Suppressor macrophage (primary cell): ENCODE measurements at places on chromosomes 2 and 18.

GRCh38 chr2:112541315-112542122 lies 746 bp upstream of the POLR1B start:
- peak; percentile 80 for DNase-seq

DNA sequence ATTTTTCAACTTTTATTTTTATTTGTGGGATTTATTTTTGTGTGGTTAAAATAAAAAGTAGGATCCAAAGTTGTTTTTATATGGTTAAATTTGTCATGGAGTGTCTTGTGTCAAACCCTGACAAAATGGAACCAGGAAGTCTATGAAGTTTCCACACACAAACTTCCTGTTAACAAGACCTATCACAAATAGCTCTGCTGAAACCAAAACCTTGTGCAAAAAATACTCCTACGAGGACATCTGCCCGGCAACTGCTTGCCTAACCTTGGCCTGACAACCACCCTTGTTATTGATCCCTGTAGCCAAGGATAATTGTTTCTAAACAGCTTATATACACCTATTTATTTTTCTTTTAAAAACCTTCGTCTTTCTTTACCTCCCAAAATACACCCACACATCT lies 389.6 kb downstream of the TRIB2 start:
- DNase-seq, result no peak

DNA sequence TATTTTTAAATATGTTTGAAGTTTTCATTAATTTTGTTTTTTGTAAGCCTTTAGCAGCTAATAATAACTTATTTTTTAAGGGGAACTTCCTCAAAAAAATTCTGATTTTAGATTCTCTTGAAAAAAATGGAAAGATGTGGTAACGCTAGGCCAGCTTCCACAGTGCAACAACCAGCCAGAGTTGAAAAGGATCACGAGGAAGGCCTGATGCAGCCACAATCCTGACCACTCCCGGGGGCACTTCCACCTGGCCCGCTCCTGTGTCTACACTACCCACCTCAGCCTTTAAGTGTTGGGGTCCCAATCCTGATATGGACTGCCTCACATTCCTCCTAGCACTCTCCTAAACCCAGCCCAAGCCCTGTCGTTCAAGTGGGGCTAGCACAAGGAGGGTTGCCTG lies 101.1 kb downstream of the TMEM17 start:
- peak; percentile 74 for DNase-seq

GRCh38 chr2:235373171-235373570 lies 120.7 kb upstream of the AGAP1 start:
- no peak for DNase-seq

DNA sequence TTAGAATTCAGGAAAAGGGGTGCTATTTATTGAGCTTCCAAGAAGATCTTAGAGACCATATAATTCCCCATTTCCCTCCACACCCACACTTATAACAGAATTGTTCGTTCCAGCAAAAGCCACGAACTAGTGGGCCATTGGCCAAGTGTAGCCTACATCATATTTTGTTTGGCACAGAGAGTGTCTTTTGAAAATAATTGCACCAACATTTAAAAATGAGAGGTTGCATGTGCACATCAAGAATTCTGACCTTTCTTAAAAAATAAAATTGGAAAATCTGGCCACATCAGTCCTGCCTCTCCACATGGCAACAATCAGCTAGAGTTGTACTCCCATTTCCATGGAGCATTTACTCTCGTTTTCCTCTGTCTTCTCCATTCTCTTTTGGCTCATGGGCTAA lies 655.5 kb upstream of the FANCL start:
- DNase-seq, result no peak

GRCh38 chr2:235639428-235639773 lies 145.6 kb downstream of the AGAP1 start:
- DNase-seq, result peak; percentile 9

DNA sequence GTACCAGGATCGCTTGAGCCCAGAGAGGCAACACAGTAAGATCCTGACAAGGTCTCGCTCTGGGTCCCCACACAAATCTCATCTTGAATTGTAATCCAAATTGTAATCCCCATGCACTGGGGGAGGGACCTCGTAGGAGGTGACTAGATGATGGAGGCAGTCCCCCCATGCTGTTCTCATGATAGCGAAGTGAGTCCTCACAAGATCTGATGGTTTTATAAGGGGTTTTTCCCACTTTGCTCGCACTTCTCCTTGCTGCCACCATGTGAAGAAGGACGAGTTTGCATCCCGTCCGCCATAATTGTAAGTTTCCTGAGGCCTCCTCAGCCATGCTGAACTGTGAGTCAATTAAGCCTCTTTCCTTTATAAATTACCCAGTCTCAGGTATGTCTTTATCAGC lies 46.0 kb upstream of the SERTAD2 start:
- peak; percentile 48 for DNase-seq

DNA sequence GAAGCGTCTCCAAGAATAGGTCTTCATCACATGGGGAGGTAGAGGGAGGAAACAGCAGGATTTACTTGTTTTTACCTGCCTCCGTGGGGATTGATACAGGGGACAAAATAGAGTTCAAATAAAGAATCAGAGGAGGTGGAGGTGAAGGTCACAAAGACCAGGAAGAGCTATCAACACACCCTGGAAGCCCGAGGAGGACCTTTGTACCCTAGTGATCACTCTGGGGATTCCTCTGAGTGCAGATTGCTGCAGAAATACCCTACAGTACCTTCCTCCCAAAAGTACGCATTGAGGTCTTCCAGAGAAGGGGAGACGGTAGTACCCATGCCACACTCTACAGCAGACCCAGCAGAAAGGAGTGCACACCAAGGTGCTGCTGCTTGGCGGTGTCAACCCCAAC lies 44.9 kb downstream of the OSR1 start:
- no peak for DNase-seq

GRCh38 chr2:135890149-135890548 lies 13.9 kb upstream of the MCM6 start:
- DNase-seq, result no peak

DNA sequence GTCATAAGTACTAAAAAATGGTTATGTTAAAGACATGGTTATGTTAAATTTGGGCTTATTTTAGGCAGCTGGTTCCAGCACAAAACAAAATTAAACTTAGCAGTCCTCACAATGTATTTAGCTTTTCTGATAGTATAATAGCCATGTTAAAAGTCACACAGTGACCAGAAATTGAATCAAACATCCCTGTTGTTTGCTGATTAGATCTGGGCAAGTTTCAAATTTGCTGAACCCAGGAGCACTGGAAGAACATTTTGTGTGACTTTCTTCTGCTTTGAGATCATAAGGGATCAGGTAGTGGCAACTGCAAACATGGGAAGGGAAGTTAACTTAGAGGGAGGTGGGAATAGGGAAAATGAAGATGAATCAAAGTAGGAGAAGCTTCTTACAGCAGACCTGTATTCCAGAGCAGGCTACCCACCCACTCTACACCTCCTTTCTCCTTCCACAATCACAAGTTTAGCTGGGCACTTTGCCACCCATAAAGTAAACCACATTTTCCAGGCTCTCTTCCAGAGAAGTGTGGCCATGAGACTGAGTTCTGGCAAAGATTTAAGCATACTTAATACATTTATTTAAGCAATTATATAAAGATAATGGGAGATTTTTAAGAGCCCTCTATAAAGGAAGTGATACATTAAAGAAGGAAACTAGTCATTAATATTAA lies 616.1 kb upstream of the LRATD1 start:
- DNase-seq, result no peak

GRCh38 chr18:384897-385296 lies 115.6 kb downstream of the COLEC12 start:
- no peak for DNase-seq

DNA sequence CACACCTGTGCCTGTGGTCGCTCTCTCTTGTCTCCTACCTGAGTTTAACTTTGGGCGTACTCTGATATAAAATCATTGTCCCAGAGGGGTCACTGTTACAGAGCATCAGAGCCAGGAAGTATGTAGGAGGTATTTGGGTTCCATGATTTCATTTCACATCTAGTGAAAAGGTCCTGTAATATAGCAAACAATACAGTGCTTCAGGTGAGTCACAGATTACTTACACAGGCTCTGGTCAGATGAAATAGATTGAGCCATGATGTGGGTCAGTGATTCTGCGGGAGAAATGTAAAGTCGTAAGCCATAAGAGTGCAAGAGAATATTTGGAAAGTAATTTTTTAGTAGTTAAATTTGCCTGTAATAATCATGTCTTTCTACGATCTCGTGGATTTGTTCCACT lies 70.2 kb downstream of the SOCS6 start:
- DNase-seq, result no peak
